ENCODE measurements at places on chromosomes 5 and 9.

- DNase-seq = no peak
Measured at GRCh38 chr5:25029004-25029403, 384.2 kb upstream of the CDH10 start.

DNA sequence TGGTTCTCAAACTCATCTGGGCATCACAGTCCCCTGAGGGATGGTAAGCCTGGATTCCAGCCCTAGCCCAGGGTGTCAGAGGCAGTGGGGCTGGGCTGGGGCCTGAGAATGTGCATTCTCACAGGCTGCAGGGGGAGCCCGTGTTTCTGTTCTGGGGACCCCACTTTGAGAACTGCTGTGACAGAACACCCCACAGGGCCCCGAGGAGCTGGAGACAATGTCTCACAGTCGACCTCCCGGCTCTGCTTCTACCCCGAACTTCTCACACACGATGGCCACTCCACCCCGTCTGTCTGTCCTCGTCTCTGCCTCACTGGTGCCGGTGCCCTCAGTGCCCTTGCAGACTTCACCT is 130.0 kb downstream of the CACNA1B start:
- no peak for DNase-seq

GRCh38 chr5:55303238-55303690 is 4.2 kb downstream of the DHX29 start:
- DNase-seq = peak; percentile 83

DNA sequence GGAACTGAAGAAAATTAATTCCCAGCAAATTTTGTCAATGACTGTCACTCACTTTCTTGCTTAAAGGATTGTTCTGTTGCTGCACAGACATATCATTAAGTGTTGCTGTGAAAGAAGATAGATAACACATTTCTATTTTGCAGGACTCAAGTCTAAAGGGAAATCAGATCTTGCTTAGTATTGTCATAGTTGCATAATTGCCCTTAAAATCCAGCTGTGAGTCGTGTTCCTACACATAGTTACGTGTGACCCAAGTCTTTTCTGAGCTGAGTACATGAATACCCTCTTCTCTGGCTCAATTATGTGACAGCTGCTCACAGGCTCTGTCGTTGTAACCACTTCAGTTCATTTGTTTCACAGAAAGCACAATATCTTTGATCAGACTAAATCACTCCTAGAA is 390.8 kb downstream of the DTWD2 start:
- no peak for DNase-seq

DNA sequence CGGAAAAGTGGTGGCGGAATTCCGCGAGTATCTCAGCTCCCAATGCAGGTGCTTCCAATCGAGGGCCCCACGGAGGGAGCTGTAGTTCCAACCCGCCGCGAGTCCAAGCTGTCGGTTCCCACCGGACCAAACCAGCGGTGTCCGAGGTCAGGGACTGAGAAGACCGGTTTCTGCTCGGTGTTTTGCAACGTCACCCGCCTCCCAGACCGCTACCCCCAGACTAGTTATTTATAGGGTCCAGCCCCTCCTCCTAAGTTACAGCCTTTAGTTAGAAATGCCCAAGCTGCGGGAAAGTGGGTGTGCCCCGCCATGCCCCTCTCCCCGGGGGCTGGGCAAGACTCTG is 677 bp upstream of the MYORG start:
- no peak for DNase-seq

DNA sequence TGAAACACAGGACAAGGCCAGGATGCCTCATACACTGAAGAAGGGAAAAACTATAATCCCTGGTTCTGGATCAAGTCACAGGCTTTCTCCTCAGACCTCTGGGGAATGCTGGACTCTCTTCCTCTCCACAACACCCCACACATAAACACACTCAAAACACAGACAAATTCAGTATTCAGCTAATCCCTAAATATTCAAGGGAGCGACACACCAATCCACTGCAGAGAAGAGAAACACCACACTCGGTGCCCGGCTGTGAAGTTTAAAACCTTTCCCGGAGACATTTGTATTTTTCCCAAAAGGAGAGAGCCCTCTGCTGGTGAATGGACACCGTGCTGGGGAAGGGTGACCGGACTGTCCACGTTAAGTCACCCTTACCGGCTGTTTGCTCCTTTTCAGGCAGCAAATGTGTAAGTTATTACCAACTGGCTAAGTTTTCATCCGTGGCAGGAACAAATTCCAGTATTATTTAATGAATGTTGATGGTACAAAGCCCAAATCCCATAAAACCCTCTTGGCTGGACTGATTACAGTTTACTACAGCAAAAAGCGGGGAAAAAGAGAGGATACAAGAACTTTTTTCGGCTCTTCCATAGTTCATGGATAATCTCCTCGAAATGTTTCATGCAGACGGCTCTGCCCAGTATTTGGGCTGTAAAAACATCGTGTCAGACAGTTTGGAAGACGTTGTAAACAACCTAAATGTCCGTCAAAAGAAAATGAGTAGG is 130.9 kb upstream of the SLC30A5 start:
- DNase-seq = peak; percentile 33

DNA sequence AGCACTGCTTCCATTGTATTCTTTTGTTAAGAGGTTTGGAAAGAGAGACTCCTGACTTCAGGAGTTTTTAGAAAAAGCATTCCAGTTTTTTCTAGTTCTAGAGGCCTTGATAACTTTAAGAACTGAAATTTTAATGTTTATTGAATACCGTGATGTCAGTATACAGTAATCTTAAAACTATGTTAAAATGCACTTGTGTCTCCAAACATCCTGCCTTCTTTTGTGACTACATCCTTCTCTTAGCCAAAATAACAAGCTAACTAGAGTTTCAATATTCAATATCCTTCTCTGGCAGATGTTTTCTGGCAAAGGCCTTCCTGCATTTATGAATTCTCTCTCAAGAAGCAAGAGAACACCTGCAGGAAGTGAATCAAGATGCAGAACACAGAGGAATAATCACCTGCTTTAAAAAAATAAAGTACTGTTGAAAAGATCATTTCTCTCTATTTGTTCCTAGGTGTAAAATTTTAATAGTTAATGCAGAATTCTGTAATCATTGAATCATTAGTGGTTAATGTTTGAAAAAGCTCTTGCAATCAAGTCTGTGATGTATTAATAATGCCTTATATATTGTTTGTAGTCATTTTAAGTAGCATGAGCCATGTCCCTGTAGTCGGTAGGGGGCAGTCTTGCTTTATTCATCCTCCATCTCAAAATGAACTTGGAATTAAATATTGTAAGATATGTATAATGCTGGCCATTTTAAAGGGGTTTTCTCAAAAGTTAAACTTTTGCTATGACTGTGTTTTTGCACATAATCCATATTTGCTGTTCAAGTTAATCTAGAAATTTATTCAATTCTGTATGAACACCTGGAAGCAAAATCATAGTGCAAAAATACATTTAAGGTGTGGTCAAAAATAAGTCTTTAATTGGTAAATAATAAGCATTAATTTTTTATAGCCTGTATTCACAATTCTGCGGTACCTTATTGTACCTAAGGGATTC is 43.1 kb downstream of the NDFIP1 start:
- peak; percentile 53 for DNase-seq

DNA sequence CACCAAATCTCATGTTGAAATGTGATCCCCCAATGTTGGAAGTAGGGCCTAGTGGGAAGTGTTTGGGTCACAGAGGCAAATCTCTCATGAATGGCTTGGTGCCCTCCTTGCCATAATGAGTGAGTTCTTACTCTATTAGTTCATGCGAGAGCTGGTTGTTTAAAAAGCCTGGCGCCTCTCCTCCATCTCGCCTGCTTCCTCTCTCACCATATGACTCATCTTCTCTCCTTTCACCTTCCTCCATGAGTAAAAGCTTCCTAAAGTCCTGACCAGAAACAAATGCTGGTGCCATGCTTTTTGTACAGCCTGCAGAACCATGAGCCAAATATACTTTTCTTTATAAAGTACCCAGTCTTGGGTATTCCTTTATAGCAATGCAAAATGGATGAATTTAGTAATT is 20.9 kb upstream of the ARHGAP26 start:
- no peak for DNase-seq

- DNase-seq = no peak
Measured at GRCh38 chr5:71695595-71695994, 23.5 kb upstream of the CARTPT start.

GRCh38 chr9:108534741-108535140 is 321.0 kb downstream of the ACTL7B start:
- peak; percentile 71 for DNase-seq

- DNase-seq = peak; percentile 20
Measured at GRCh38 chr5:107455111-107455544, 215.6 kb downstream of the EFNA5 start.
